ENCODE measurements at places on chromosomes 2 and 18. TPM values are rescaled to one million over a fixed set of nuclear protein-coding genes. Genes with fewer than 3 reads are reported as not detected.

DNA sequence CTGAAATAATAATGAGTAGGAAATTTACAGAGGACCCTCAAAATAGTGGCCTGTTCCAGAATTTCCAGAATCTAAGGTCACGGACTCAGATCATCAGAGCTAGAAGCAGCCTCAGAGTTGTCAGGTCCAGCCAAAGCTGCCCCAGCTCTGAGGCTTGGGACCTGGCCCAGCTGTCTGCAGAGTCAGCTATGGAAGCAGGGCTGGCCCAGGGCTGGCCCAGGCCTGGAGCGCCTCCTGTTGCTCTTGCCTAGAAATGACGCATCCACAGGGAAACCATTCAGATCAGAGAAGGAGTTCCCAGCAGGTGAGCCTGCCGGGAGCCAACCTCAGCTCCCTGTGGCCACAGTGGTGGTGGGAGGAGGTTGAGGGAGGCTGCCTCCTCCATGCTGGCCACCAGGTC lies 106.7 kb upstream of the ARL4C start:
- DNase-seq, result no peak

DNA sequence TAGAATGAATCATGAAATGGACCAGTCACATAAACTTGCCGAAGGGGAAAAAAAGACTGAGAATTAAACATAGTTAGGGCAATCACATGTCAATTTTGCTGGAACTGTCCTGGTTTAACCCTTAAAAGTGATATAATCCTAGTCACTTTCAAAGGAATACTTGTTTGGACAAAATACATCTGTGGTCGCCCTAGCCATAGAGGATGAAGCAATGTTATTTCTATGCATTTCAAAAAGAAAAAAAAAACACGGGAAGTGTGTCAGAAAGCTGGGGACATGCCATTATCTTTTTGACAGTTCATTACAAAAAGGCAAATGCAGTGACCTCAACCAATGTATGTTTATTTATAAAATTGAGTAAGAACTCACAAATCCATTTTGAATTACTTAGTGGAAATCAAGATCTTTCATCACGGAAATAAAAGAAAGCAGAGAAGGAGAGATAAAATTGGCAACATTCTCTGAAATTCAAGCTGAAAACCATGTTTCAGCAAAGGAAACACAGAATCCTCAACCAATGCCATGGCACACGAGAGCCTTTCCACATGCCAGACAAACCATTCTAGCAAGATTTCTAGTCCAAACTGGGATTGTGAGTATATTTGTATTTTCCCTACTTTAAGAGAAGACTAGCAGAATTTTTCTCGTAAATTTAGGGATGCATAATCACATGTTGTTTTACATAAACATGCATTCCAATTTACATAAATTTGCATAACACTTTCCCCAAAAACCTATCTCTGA lies 854.3 kb upstream of the ACVR2A start:
- DNase-seq, result no peak

- DNase-seq, result no peak
These were observed 40.5 kb downstream of the UPP2 start for GRCh38 chr2:158142165-158142564.

GRCh38 chr2:96801786-96802595 lies 14.1 kb upstream of the CNNM3 start:
- DNase-seq, result no peak

DNA sequence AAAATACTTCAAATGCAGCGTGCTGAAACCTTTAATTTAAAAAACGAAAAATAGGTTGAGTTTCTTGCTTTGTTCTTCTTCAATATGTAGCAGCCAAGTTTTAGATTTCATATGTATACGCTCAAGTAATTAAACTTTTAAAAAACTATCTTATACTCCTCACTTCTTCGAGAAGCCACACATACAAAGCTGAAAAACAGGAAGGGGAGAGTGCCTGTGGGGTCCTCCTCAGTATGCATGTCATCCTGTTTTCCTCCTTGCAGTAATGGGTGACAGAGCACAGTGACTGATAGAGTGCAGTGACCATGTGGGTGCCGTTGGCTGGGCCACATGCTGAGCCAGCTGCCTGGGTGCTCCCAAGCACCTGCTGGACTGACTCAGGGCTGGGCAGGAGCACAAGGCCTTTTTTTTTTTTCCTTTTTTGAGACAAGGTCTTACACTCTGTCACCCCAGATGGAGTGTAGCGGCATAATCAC lies 33.3 kb downstream of the UXS1 start:
- DNase-seq, result no peak

DNA sequence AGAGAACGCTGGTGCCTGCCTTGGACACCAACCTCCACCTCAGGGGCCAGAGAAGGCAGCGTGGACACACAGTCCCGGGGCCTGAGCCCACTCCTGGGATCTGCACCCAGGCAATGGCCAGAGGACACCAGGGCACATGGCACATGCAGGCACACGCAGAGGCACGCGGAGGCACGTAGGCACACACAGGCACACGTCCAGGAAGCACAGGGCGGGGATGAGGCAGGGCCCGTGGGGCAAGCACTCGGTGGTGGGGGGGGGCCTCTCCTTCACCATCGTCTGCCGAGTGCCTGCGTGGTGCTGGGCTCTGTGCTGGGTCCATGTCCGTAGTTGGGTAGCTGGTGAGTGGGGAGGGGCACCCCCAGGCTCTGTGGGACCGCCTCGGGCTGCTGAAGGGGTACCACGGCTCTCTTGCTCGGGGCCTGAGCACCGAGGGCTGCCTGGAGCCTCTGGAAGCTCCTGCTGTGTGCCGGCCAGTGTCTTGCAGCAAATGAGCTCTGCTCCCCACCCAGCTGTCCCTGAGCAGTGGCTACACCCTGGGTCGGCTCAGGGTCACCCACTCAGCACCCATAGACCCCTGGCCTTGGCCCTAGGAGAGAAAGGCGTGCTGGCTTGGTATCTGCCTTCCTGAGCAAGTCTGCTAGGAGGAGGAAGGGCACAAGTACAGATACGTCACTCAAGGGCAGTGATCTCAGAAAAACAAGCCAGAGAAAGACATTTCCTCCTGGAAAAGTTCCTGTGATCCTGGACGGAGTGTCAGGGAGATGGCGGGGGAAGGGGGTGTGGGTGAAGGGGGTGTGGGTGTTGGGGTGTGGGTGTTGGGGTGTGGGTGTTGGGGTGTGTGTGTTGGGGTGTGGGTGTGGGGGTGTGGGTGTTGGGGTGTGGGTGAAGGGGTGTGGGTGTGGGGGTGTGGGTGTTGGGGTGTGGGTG lies 26.4 kb downstream of the RTP5 start:
- DNase-seq, result no peak

- DNase-seq, result no peak
These were observed 9.7 kb downstream of the WNT10A start for GRCh38 chr2:218890369-218890768.

GRCh38 chr2:134232868-134233727 lies 20.8 kb upstream of the MGAT5 start:
- no peak for DNase-seq

- no peak for DNase-seq
These were observed 50.5 kb upstream of the SULT1C3 start for GRCh38 chr2:108189316-108189715.

DNA sequence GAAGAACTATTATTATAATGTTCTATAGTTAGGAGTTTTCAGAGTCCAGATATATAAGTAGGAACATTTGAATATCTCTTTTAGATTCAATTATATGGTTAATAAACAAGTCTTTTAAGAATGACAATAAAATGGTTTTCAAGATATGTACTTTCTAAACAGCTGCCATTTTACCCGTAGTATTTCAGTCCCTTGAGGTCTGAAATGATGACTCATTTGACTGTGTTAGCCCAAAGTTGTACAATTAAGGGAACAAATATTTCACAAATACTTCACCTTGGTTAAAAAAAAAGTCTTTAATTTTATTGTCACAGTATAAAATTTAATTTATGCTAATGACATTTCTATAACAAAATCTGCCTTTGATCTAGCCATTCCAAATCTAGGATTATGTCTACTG lies 91.6 kb upstream of the TANK start:
- no peak for DNase-seq

DNA sequence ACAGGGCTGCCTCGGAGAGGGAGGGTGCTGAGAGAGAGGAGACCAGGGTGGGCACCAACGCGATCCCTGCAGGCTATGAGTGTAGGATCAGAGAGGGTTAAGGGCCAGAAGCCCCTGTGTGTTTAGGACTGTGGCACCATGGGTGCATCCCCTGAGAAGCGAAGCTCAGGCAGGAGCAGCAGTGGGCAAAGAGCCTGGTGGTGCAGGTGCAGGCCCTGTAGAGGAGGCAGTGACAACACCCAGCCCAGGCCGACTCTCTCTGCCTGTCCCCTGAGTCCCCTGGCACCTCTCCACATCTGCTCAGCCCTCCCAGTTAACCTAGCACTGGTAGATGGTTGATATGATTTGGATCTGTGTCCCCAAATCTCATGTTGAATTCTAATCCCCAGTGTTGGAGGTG lies 139.8 kb downstream of the RNF152 start:
- DNase-seq, result no peak

DNA sequence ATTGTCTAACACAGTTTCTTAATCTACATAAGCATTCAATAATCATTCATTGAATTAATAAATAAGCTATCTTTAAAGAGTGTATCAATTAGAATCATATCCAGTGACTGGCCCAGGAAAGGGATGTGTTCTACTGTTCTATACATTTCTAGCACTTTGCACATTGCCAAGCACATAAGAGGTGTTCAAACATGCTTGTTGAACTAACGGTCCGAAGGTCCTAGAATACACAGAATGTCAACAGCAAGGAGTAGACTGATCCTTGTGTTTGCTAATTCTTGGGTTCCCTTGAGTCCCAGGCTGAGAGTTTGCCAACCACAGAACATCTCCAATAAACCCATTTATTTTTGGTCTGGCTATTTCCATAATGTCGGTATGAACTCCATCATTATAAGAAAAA lies 331.7 kb upstream of the DCC start:
- no peak for DNase-seq

DNA sequence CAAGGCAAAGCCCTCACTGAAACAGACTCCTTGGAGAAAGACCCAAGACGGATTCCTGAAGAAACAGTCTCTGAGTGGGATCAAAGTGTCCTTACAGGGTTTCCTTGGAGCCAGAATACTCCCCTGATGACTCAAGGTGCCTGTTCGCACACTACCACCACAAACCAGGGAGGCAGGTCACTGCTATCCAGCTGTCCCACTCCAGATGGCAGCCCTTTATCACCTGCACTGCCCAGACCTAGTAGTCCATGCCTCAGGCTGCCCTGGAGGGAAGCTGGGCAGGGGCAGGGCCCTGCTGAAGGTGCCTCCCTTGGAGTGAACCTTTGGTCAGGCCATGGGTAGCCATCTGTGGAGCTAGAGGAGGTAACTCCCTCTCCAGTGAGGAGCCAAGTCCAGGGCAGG lies 34.1 kb downstream of the TRABD2A start:
- no peak for DNase-seq

GRCh38 chr2:227207573-227207972 lies 43.1 kb downstream of the COL4A3 start:
- no peak for DNase-seq

DNA sequence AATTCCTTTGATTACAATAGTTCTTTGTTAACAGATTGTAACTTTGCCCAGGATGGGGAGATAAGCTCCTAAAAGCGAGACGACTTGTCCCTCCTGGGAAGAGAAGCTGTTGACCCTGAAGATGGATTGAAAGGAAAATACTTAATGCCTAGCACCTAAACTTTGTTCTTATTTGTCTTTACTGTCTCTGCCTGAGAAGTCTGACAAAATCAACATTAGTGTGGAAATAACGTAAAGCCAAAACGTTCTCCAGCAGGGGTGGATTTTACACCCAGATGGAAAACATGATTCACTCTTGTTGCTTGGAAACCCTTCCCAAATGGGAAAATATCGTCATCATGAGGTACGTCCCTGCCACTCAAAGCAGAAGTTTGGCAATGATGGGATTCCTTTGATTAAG lies 450.1 kb downstream of the SLC4A3 start:
- DNase-seq, result no peak

GRCh38 chr2:31978436-31978835 lies 32.4 kb downstream of the MEMO1 start:
- DNase-seq, result no peak

GRCh38 chr2:187615364-187615763 lies 61.1 kb upstream of the TFPI start:
- no peak for DNase-seq

DNA sequence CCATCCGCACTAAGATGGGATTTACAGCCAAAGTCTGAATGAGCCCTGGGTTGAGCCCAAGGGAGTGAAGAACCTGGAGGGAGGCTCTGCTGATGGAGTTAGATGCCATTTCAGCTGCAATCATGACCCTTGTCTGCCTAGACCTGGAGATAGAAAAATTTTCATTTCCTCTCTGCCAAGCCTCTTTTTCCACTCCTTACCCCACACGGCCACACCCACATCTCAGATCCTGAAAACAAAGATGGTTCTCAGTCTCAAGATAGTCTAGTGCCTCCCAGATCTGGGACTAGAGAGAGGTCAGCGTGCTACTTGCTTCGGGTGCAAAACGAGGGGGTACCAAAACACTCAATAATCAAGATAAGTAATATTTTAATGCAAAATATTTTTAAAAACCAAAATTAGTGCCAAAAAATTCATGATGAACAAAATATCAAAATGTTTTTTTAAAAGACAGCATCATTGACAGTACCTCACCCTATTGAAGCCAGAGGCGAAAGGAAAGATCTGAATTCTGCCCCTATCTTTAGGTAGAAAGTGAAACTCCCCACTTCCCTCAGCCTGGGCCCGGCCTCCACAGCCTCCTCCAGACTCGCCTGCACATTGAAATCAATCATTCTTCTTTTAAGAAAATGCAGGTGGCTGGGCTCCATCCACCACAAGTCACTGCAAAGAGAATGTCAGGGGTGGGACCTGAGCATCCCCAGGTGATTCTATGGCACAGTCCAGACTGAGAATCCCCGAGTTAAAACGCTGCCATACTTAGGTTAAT lies 57.8 kb upstream of the GPR45 start:
- DNase-seq, result no peak

DNA sequence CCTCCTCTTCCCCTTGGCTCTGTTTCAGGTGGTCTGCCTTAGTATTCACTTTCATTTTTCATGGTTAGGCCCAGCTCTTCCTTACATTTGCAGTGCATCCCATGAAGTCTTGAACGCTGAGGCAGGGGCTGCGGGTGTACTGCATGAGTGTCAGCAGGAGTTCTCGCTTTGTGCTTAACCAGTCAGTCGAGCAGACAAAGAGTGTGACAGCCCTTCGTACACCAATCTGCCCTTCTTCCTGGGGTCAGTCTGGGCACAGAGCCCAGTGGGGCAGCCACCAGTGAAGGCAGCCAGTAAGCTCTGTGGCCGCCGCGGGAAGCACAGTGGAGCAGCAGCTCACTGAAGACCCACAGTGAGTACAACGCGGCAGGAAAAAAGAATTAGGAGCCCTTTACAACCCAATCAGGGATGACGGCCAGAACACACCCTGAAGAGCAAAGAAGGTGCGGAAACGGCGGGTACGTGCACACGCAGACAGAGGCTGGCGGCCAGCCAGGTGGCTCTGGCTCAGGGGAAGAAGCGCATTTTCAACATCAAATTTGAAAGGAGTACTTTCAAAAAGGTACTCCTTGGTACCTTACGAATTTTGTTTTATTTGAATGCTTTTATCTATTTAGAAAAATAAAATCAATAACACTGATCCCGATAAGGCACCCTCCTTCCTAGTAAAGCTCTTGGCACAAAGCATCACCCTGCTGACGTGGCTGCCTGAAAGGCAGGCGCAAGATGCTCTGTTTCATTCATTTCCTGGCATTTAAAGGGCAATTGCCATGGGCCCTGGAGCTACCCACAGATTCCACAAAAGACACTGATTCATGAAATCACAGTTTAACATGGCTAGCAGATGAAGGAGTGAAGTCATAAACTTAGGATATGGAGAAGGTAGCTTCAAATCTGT lies 47.0 kb upstream of the SEMA4C start:
- DNase-seq, result no peak

The LRRTM1 gene
- total RNA-seq, result not detected

The GPR45 gene
- not detected for total RNA-seq

The ZSWIM2 gene
- not detected for total RNA-seq

The SPP2 gene
- not detected for total RNA-seq

The SLC4A5 gene
- not detected for total RNA-seq
